ENCODE measurements at places on chromosomes 12 and 14. TPM values are rescaled to one million over a fixed set of nuclear protein-coding genes. Genes with fewer than 3 reads are reported as not detected.

The LHX5 gene
- polyA plus RNA-seq = not detected

The GZMB gene
- not detected for polyA plus RNA-seq

The AKAP6 gene
- 2.2 TPM for polyA plus RNA-seq

The C12orf54 gene
- polyA plus RNA-seq = 0.61 TPM

The ADAM21 gene
- 0.73 TPM for polyA plus RNA-seq

The SLC8A3 gene
- 0.25 TPM for polyA plus RNA-seq

The AQP6 gene
- 28.6 TPM for polyA plus RNA-seq

The DPF3 gene
- polyA plus RNA-seq = 5.4 TPM

The SYNE3 gene
- polyA plus RNA-seq = 2.2 TPM

The NRL gene
- polyA plus RNA-seq = 2.9 TPM

The SMCO2 gene
- polyA plus RNA-seq = 0.23 TPM

The TIMELESS gene
- polyA plus RNA-seq = 44.4 TPM

The ABCD2 gene
- polyA plus RNA-seq = 0.06 TPM

The GYS2 gene
- polyA plus RNA-seq = not detected

DNA sequence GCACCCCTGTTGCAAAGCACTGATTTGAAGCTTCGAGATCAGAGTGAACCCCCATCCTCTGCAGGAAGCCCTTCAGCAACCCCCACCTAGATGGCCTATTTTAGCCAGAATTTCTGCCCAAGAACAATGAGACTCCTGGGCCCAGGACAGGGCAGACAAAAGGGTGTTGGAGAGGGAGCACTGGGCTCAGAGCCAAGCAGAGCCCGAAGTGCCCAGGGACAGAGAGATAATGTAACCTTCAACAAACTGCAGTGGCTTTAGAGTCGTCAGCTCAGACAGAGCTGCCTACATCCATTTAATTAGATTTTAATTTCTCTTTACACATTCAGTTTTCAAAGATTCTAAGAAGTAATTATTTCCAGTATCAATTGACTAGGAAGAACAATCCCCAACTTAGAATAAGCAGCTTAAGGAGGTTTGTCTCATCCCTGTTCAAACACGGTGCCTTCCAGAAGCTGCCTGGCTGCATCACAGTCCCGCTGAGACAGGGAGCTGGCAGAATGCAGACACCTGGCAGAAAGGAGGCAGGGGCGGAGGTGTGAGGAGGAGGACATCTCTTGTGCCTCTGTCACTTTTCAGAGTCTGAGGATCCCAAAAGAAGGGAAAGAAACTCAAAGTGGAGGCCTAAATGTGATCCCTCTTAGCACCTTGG lies 504.9 kb upstream of the CCDC196 start:
- DNase-seq = no peak

GRCh38 chr14:69088586-69088985 lies 64.3 kb downstream of the DCAF5 start:
- no peak for DNase-seq

DNA sequence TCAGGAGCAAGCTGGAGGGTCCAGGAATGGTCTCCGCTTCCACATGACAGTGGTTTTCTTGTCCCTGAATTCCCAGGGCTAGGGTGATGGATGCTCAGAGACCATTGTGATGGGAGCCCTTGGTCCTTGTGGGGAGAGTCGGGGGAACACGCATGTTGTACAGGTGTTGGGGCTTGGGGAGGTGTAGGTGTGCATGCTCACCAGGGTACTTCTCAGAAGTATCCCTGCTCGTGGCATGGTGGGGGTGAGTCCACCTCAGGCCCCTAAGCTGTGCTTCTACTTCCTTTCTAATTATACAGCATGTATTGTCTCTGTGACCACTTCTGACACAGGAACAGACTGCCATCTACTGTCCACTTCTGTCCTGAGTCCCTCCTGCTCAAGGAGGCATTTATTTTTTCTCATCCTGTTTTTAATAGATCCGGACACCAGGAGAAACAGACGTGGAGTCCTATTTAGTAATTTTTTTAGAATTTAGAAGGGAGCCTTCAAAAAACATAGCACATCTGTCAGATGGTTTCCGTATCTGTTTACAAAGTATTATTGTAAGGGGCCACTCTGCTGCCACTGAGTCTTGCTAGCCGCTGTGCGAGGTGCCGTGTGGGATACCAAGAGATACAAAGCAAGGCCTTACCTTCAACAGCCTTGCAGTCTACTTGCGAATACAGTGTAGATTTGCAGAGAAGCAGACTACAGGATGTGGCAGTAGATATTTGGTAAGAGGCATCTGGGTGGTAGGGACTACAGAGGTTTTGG lies 10.5 kb downstream of the NTF3 start:
- DNase-seq = peak; percentile 61

- no peak for DNase-seq
These were observed 647 bp downstream of the OR6C70 start for GRCh38 chr12:55469291-55469690.

GRCh38 chr14:62453226-62453625 lies 592.0 kb downstream of the KCNH5 start:
- DNase-seq = no peak

GRCh38 chr14:64789696-64790095 lies 85.5 kb downstream of the PLEKHG3 start:
- DNase-seq = no peak

DNA sequence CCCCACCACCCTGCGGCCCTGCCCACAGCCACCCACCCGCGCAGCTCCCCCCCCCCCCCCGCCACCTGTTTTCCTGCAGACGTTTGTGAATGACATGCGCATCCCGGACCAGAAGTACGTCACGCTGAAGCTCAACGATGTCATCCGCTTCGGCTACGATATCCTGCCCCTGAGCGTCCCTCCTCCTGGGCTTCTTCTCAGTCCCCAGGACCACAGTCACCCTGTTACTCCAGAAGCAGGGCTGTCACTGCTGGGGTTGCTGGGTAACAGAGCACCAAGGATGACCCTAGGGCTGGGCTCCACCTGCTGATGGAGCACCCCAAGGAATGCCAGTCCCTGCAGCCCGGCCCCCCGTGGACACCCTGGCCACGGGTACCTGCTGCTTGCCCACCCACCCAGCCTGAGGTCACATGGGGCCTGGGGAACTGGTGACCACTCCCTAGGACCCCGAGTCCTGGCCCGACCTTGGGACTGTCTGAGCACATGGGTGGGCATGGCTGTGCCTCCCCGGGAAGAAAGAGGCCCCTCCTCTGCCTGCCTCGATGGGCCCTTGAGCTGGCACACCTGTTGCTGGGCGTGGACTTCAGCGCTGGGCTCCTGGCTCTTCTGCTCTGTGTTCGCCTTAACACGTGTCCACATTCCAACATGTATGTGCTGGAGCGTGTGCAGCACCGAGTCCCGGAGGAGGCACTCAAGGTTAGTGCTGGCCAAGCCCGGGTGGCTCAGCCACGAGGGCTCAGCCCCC lies 12.9 kb downstream of the CEP170B start:
- DNase-seq = no peak

DNA sequence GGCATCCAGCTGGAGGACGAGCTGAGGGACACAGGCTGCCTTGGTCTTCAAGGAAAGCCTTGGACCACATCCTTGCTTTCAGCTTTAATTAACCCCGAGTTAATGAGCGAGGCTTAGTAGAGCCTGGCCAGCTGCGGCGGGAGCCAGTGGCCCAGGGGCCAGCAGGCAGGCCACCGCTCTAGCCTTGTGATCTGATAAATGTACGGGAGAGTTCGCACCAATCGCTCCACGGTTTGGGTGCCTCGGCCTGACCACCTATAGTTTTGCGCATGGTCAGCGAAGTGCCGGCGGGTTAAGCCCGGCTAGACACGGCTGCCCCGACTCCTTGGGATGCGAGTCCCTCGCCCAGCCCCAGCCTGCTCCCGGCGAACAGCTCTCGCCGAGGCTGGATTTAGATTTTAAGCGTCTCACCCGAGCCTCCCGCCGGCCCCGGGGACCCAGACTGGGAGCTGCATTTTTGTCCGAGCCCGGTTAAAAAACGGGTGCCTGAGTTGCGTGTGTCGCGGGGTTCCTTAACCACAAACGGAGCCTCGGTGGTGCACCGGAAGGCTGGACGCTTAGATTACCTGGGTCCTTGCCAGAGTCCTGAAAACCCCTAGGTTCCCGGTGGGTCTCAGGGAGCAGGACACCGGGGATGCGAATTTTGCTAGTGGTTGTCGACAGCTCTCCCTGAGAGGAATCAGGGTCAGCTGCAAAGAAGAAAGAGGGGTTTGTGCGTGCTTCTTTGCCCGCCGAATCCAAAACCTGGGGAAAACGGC lies 2.9 kb upstream of the HOXC12 start:
- no peak for DNase-seq

GRCh38 chr12:121293603-121294002 lies 2.9 kb downstream of the CAMKK2 start:
- DNase-seq = no peak

DNA sequence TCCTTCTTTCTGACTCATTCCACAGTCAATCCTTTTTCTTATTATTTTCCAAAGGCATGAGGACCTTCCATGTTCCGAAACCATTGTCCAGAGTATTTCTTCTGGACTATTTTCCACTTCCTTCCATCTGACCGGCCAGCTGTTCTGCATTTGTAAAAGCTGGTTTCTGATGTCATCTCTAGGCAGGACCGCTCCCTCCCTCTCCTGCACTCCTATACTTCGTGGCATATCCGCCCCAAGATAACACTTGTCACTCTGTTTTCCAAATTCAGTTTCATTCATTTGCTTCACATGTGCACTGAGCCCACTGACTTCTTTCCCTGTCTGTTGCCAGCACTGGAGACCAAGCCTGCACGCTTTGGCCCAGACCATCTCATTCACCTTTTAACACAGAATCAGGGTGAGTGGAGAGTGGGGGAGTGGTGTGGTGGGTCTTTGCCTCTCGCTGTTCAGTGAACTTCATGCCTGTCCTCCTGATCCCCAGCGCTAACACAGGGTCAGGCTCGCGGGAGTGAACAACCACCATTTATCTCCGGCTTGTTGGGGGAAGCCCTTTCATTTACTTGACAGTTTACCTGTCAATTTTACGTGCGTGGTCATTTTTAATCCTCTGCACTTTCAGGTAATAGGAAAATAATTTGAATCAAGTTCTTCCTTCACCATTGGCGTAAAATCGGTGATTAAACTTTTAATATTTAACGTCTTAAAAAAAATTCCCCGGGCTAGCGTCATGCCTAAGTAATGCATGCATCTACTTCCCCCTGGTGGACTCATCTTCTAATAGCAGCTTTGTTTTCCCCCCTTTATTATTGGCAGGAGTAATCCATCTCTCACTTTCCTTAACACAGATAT lies 52.5 kb downstream of the C12orf75 start:
- peak; percentile 50 for DNase-seq

- peak; percentile 62 for DNase-seq
These were observed 17.4 kb upstream of the GALNT16 start for GRCh38 chr14:69242311-69243224.

GRCh38 chr12:32475724-32476123 lies 76.4 kb downstream of the FGD4 start:
- no peak for DNase-seq

DNA sequence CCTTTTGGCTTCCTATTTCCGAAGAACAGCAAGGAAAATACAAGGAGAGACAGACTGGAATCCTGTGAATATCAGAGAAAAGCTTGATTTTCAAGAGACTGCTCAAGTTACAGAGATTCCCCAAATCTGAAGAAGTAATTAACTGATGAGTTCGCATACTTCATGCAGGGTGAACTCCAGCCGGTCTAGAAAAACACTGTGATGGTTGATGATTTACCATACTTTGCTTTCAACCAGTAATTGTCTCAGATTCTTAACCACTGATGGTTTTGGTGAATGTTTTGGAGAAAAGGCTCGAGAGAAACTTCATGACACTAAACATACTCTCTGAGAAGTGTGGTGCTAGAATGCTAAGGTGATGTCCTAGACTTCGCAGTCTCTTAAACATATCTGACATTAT lies 4.4 kb upstream of the PLXNC1 start:
- no peak for DNase-seq

- no peak for DNase-seq
These were observed 2.7 kb downstream of the APPL2 start for GRCh38 chr12:105233041-105233905.

- no peak for DNase-seq
These were observed 173.8 kb downstream of the C12orf75 start for GRCh38 chr12:105504286-105504685.

DNA sequence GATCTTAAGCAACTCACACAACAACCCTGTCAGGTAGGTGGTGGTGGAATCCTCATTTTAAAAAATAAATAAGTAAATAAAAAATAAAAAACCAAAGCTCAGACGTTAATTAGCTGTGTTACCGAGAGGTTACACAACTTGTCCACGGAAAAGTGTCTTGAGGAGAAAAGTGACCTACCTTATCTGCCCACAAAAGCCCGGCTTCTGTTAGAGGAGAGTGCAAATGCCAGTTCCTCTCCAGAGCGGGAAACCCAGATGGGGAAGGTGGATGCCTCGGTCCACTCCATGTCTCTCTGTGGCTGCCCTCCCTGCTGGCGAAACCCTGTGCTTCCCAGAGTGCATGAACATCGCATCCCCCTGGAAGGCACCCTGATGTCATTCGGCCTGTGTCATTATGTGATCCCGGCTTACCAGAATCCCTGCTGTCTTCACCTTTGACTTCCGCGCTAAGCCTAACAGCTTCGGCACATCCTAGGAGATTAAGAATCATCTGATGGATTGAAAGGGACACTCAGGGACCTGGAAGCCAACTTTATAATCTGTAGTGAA lies 6.4 kb downstream of the MLXIP start:
- no peak for DNase-seq

- no peak for DNase-seq
These were observed 451.7 kb downstream of the NPAS3 start for GRCh38 chr14:33390335-33390734.

- DNase-seq = no peak
These were observed 199.9 kb downstream of the LRIG3 start for GRCh38 chr12:58720421-58720820.

GRCh38 chr12:68975811-68976210 lies 42.8 kb upstream of the CPM start:
- DNase-seq = no peak

DNA sequence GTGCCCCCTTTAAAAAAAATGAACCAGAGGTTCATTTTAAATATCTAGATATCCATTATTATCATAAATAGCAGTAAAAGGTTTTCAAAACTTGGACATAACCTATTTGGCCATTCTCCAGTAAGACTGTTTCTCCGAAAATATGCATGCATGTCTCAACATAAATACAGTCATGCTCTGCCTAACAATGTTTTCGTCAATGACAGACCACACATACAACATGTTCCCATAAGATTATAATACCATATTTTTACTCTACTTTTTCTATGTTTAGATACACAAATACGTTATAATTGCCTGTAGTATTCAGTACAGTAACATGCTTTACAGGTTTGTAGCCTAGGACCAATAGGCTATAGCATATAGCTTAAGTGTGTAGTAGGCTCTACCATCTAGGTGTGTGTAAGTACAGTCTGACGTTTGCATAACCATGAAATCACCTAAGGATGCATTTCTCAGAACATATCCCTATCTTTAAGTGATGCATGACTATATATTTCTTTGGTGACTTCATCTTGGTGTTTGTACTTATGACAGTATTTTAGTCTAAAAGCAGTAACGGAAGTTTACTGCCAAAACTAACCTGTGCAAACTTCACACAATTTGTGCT lies 3.2 kb downstream of the TMEM19 start:
- no peak for DNase-seq

GRCh38 chr14:73684627-73685026 lies 29.6 kb downstream of the PNMA1 start:
- DNase-seq = no peak
